T47D (cell line): ENCODE measurements at places on chromosomes 2 and 18.

GRCh38 chr18:58670404-58671110 is 708 bp upstream of the MALT1 start:
- no peak for DNase-seq

- no peak for DNase-seq
Observed at GRCh38 chr2:27647289-27647688, 16.1 kb downstream of the SUPT7L start.

GRCh38 chr18:38301621-38302020 is 736.0 kb upstream of the CELF4 start:
- no peak for DNase-seq

- DNase-seq: no peak
Observed at GRCh38 chr18:48863432-48864065, 87.2 kb downstream of the SMAD7 start.

DNA sequence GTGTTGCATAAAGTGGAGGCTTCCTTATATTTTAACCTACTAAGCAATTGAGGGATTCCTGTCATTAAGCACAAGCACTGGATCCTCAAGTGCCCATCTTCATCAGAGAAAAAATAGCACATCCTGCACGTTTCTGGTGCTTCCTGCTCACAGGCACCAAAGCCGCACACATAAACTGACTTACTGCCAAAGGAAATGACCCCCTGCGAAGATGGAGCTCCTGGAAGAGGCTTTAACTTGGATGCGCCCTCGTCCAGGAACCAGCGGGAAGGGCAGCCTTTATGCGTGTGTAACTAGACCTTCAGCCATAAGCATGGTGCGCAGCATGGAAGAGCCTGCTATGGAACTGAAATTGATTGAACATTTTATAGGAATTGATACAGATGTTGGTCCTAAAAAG is 188.7 kb downstream of the FTCDNL1 start:
- DNase-seq: no peak

DNA sequence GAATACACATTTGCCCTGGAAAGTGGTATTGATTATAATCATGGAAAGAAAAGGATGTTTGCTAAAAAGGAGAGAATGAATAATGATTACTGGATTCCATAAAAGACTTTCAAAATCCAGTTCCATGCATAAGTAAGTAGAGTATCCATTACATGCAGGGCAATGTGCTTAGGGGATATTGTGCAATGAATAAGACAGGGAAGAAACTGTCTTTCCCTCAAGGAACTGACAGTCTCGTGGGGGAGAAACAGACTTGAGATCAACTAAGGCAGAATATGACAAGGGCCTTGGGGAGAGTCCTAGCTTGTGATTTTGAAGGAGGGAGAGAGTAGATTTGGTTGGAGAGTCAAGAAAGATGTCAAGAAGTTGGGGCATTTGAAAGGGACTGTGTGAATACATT is 130.6 kb downstream of the SPP2 start:
- no peak for DNase-seq

GRCh38 chr2:8671802-8672201 is 10.1 kb upstream of the ID2 start:
- no peak for DNase-seq

DNA sequence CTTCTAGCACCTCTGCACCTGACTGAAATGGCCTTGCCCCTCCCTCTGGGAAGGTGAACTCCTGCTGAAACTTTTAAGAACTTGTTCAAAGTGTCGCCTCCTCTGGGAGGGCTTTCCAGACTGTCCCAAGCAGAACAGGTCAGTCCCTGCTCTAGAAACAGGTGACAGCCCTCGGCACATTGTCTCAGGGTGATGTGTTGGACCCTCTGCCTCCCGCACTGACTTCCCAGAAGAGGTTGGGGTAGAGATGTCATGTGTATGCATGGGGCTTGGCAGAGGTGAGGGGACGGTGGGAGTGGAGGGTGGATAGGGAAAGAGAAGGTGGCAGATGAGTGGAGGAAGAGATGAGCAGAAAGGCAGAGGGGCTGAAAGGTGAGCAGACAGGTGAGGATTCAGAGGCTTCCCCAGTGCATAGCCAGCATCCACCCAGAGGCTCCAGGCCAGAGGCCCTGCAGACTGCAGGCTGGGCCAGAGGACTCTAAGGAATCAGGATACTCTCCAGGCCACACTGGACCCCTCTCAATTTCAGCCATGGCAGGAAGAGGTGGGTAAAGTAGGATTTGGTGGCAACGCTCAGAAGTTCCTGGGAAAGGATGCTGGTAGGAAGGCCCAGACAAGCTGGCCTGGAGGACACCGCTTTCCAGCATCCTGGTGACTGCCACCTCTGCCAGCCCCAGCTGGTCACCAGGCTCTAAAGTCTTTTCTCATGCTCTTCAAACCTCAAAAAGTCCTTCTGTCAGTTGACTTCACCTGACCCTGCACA is 24.8 kb upstream of the TNS1 start:
- no peak for DNase-seq

DNA sequence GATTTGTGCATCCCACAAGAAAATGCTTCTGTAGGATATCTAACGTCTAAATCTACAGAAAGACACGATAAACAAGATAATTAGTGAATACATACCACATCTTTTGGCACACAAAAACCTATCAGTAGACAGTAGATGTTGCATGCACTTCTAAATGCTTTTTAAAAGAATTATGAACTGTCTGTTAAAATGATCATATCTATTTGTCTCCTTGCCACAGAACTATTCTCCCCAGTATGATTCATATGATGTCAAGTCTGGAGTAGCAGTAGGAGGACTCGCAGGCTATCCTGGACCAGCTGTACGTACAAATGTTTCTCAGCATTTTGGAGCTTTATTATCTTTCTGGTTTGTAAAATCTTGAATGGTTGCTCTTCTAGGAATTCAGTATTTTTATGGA is 12.7 kb downstream of the COL3A1 start:
- DNase-seq: no peak
